HEK293T (cell line): ENCODE measurements at places on chromosomes 1 and 21.
A peak's percentile ranks its signal among the peaks of the same experiment; 100 is the strongest.

- DNase-seq, result no peak
These were observed 135.9 kb downstream of the TPR start for GRCh38 chr1:186239171-186239570.

GRCh38 chr1:239184561-239185244 is 201.7 kb upstream of the CHRM3 start:
- DNase-seq, result no peak

GRCh38 chr1:237471956-237472355 is 418.8 kb downstream of the ZP4 start:
- no peak for DNase-seq

DNA sequence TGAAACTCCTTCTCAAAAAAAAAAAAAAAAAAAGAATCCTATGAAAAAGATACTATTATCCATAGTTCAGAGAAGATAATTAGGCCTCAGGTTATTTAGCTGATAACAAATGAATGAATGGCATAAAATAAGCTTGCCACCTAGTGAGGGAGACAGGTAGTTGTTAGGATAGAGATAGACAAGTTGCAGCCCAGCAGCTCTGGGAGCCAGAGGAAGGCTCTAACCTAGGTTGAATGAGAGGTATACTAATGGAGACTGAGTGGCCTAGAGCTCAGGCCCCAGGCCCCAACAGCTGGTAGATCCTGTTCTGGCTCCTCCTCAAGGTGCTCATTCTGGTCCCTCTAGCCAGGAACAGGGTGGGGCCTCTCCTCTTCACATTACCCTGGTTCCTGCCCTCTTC is 20.6 kb upstream of the RSPO1 start:
- no peak for DNase-seq

DNA sequence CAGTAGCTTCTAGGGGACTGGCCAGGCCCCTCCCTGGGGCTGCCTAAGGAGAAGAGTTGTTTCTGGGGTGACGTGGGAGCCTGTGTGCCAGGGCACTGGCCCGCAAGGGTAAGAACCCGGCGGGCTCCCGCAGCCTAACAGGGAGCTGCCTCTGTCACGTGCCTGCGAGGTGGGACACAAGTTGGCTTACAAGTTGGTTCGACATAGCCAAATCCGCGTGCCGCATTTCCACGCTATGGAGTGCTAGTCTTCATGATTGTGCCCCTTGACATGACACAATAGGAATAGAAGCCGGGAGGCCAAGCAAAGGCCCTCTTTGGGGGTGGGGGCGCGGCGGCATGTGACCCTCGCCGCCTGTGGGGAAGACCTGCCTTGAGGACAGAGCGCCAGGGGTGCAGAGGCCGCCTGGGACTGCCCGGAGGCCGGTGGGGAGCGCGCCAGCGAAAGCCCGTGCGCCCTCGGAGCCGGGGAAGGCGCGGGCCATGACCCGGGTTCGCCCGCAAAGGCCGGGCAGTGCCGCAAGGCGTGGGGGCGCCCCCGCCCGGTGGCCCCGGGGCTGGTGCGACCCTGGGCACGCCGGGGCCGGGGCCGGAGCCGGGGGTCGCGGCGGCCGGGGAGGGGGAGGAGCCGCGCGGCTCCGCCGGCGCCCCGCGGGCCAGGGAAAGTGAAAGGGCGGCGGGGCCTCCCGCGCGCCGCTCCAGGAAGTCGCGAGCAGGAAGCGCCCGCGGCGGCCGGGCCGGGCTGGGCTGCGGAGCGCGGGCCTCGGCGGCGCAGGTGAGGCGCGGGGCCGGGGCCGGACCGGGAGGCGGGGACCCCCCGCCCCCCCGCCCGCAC is at the start of gene SLC37A1:
SLC37A1 (plus strand) TSS at position 702 of the 834 bp plus-strand sequence. CDS start 4,603 bp downstream, outside the sequence.
- DNase-seq, result peak; percentile 54

DNA sequence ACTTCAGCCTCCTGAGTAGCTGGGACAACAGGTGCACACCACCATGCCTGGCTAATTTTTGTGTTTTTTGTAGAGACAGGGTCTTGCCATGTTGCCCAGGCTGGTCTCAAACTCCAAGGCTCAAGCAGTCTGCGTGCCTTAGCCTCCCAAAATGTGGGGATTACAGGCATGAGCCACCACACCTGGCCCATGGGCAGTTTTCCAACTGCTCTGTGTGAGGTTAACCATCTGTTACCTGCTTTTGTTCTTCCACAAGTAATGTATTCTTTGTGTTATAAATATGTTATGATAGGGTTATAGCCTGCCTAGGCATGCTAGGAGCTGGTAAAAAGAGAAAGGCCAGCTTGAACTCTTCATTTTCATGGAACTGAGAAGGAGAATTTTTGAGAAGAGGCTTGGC is 30.7 kb downstream of the TUFT1 start:
- DNase-seq, result no peak

DNA sequence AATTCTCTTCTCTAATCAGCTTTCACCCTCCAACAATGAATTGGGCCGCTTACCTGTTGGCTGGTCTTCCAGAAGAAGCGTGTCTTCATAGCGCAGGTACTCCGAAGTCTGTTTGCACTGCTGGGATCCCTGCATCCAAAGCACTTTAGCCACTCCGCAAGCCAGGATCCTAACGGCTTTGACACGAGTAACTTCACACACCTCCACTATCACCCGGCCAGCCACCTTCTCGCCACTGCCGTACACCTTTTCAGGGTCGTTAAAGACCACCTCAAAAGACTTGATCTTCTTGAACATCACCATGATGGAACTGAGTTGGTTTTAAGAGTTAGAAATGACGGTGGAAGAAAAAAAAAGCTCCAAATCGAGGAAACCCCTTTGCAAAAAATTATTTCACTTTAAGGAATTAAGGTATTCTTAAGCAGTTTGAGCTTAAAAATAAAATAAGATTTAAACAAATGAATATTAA is 381 bp downstream of the TXNIP start:
- DNase-seq, result peak; percentile 47

DNA sequence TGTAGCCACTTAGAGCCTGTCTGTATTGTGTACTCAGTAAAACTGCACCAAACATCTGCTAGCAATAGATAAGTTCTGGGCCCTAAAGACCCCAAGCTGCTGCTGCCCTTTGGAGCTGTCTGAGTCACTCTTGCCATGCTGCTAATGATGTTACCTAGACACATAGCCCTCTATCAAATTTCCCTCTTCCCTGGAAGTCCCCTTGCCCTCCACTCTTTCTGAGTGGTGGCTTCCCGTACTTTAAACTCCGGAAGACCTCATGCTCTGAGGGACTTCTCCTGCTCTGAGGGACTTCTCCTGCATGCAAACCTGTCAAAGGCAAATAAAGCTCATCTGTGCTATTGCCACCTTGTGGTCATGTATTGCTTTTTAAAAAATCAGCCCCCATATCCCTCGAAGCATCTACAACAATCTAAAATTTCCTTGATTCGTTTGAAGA is 34.0 kb downstream of the FH start:
- DNase-seq, result no peak

- no peak for DNase-seq
These were observed 77.1 kb upstream of the TNR start for GRCh38 chr1:175820456-175821025.

GRCh38 chr1:48524892-48525467 is 53.0 kb upstream of the SPATA6 start:
- DNase-seq, result no peak

DNA sequence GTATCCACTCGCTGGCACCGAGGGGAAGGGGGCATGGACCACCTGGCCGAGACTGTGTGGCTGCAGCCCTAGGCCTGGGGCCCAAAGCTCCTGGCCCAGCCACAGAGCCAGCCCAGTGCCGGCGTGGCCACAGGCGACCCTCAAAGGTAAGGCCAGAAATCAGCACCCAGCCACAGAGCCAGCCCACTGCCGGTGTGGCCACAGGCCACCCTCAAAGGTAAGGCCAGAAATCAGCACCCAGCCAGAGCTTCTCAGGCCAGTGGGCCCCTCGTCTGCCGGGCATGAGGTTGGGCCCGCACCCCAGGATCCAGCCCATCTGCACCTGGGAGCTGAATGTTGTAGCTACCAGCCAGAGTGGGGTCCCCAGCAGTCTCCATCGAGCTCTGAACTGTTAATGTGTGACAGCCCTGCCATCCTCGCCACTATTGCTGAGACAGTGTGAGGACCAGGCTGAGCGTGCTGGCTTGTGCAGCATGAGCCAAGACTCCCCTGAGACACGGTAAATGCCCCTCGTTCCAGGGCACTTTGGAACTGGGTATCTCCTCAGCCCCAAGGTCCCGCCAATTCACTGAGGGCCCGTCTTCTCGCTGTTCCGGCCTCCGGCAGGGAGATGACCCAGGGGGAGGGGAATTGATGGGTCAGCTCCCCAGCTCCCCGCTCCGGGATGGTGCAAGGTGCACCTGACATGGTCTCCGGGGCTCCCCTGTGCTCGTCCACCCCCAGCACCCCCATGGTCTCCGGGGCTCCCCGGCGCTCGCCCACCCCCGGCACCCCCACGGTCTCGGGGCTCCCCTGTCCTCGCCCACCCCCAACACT is 4.7 kb upstream of the FTCD start:
- no peak for DNase-seq

- DNase-seq, result no peak
These were observed 30.1 kb downstream of the UMODL1 start for GRCh38 chr21:42101246-42101645.

DNA sequence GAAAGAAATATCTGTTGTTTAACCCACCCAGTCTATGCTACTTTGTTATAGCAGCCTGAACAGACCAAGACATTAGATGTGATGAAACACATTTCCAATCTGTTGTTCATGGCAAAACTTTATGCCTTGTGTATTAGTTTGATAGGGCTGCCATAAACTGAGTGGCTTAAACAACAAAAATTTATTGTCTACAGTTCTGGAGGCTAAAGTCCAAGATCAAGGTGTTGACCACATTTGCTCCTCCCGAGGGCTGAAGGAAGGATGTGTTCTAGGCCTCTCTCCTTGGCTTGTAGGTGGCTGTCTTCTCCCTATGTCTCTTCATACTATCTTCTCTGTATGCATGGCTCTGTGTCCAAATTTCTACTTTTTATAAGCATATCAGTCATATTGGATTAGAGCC is 94.1 kb upstream of the HIVEP3 start:
- DNase-seq, result no peak

DNA sequence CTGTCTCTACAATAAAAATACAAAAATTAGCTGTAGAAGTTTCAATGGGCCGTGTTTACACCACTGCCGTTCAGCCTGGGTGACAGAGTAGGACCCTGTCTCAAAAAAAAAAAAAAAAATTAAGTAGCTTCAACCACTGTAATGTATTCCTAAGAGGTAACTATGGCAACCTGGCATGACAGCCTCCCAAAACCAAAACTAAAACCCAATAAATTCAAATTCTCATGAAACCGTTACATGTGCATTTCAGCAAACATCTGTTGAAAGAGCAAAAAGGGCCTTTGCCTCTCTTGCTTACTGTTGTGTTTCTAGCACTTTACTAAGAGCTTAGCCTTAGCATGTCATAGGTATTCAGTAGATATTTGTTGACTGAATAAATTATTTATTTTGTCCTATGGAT is 33.5 kb downstream of the ODR4 start:
- no peak for DNase-seq

DNA sequence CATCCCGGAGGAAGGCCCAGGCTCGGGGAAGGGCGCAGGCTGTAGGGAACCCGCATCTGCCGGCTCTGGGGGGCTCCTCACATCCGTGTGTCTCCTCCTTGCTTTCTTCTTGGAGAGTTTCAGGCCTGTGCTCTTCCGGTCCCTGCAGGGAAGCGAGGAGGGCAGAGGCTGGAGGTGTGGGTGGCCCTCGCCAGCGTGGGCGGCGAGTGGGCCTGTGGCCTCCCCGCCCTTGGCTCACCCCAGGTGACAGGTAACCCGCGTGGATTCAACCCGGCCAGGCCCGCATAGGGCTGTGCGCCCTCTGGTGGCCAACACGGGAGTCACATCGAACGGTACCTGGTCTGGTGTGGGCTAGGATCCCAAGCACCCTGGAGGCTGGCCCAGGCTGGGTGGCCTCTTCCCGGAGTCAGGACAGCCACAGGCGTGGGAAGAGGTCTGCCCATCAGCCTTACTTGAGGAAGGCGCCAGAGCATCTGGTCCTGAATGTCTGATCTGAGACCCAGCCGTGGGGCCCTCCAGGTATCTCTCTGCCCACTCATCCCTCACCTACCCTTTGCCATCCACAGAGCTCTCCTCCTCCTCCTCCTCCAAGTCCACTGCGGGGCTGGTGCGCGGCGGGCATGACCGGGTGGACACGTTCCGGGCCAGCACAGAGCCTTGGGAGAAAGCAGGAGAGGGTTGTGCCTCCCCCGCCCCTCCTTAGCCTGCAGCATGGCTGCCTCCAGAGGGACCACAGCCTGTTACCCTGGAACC is 9.6 kb upstream of the TNFRSF25 start:
- DNase-seq, result peak; percentile 81

DNA sequence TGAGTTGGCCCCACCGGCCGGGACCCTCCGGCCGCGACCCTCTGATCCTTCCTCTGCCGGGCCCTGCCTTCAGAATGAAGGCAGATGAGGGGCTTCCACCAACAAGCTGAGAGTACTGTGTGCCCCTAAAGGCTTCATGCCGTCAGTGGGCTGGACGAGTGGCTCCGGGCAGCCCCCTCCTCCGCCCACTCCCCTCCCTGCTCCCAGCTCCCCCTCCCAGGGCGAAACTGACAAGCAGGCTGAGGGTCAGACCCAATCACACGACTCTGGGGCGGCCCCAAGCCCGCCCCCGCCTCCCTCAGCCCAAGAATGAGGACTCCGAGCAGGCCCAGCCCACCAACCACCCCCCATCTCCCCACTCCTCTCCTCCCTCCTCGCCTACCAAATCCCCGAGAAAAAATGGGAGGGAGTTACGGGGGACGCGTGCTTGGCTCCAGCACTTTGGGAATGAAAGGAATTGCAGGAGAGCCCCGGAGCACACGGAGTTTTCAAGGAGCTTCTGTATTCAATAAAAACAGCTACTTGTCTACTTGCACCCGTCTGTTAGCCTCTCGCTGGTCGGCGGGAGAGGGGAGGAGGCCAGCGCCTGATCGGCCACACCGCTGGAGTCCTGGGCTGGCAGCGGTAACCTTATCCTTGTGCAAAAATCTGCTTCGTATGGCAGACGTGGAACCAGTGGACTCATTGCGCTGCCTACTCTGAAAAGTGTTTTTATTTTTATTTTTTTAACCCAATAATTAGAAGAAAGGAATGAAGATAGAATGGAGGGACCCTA is at the start of gene COL11A1:
COL11A1 (minus strand) TSS at position 147 of the 775 bp plus-strand sequence. CDS start 344 bp downstream, outside the sequence.
- no peak for DNase-seq

GRCh38 chr1:23995431-23995837 is 15.3 kb upstream of the SRSF10 start:
- no peak for DNase-seq

DNA sequence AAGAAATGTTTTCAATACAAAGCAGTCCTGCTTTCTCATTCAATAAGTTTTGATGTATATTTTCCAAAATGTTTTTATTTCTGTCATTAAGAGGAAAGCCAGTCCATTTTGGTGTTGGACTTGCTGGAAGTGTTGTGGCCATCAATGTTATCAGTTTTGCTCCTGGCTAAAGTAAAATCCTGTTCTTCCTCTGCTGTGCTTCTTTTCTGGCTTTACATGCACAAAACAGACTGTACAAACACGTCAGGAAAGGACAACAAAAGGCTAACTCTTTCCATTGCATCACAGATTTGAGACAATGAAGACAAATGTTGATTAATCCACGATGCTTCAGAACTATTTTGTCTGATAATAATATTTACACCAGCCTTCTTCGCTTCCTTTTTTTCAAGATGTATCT is 735.4 kb downstream of the LTN1 start:
- no peak for DNase-seq
